CD14-positive monocyte (primary cell): ENCODE measurements at places on chromosomes 11 and 22. TPM values are rescaled to one million over a fixed set of nuclear protein-coding genes. Genes with fewer than 3 reads are reported as not detected.

DNA sequence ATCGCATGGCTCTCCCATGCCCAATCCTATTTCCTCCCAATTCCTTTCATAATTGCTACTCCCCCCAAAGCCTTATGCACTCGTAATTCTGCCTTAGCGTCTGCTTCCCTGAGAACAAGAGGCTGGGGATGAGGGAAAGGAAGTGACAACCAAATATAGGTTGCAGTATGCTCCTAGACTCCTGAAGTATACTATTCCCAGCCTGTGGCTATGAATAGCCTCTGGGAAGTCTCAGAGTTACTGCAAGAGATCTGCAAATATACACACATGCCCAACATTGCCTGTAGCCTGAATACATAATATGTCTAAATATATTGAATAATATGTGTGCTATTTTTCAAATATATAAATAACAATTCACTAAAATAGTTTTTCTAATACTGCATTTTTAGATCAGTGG, 96.1 kb upstream of the CD44 start:
- DNase-seq = no peak

- DNase-seq = no peak
These were observed 49.5 kb downstream of the PPFIBP2 start for GRCh38 chr11:7563281-7563680.

DNA sequence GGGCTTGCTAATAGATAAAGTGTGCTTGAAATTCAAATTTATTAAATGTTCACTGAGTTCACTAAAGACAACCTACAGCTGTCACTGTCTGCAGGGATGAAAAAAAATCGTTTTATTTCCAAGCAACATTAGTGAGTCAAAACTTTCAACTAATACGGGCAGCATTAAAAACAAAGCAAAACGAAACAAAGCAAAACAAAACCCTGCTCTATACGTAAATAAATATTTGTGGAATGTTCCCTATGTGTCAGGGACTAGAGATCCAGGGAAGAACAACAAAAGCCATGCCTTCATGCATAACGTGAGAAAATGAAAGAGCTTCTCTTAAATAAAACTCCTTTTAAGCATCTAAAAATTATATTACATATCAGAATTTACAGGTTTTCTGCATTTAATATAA, 553 bp downstream of the NAALAD2 start:
- DNase-seq = no peak

DNA sequence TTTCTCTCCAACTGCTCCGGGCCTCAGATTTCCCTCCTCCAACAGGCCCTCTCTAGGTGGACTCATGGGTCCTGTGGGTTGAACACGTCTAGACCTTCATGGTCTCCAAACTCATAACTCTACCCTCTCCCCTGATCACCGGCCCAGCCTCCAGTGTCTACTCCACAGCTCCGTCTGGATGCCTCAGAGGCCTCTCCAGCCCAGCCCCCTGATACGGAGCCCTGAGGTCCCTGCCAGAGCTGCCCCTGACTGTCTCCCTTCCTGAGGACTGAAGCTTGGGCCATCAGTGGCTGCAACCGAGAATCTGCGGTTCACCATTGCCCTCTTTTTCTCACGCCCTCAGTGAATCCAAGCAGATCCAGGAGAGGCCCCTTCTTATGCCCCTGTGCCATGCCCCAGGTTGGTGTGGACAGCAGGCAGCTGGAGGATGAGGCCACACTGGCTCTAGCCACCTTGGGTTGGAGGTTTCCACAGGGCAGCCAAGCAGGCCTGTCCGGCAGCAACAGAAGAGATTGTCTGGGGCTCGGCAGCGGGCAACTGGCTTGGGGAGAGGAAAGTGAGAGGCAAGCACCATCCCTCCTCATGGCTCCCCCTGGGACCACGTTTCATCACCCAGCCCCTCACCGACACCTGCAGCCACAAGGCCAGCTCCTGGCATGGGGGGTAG, 104.6 kb upstream of the FGF3 start:
- DNase-seq = no peak

DNA sequence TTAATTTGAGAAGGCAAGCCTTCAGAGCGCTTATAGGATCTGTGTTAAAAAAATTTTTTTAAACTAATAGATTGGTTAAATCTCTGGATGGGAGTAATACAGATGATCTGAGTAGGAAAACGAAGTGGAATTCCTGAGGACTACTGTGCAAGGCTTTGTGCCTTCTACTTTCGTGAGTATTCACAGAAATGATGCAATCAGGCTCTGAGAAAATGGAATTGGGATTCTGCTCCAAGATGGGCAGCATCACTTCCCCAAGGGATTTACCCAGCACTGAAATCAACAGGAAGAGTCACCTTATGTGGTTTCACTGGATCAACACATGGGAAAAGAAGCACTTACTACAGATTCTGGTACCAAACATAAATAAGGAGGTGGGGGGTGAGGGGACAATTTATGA, 12.5 kb downstream of the KMT5B start:
- DNase-seq = no peak

- no peak for DNase-seq
These were observed 5.4 kb upstream of the TTLL1 start for GRCh38 chr22:43094551-43094950.

CARD10 gene
- 0.03 TPM in 1 of 2 replicates, not detected in the other for polyA plus RNA-seq

IL10RA gene
- polyA plus RNA-seq = 226 TPM

SEPTIN5 gene
- not detected for polyA plus RNA-seq
